ENCODE measurements at places on chromosomes 7 and 10. TPM values are rescaled to one million over a fixed set of nuclear protein-coding genes. Genes with fewer than 3 reads are reported as not detected.

DNA sequence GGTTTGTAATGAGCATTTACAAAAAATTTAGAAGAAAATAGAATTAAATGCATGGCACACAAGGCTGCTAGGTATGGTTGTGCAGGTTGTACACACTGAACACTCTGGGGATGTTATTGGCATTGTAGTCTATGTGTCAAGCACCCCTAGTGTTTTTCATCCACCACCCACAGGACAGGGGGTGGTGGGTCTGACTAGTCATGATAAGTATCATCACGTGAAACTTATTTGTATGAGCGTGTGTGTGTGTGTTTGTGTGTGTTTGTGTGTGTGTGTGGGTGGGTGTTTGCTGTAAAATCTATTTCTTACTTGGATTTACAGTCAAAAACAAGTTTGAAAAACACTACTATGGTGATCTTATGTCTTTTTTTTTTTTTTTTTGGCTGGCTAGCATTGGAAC is 66.5 kb downstream of the MAP3K8 start:
- peak; percentile 24 for DNase-seq

DNA sequence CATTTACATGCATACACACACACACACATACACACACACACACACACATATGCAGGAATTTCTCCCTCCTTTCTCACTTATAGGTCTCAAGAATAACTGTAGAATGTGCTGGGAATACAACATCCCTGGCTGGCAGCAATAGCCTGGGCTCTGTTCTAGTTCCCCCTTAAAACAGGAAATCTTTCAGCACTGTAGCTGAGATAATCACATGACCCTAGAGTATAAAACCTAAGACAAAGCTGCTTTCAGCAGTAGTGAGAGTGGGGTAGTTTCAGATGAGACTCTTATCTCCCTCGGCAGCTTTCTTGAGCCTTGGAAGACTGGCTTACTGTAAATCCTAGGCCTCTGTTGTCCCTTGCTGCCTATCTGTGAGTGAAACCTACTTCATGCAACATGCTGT is 137.4 kb upstream of the AKR1E2 start:
- DNase-seq = no peak

GRCh38 chr7:155972651-155973390 is 160.6 kb upstream of the SHH start:
- DNase-seq = no peak

GRCh38 chr10:128048819-128049210 is 77.4 kb downstream of the MKI67 start:
- DNase-seq = no peak

DNA sequence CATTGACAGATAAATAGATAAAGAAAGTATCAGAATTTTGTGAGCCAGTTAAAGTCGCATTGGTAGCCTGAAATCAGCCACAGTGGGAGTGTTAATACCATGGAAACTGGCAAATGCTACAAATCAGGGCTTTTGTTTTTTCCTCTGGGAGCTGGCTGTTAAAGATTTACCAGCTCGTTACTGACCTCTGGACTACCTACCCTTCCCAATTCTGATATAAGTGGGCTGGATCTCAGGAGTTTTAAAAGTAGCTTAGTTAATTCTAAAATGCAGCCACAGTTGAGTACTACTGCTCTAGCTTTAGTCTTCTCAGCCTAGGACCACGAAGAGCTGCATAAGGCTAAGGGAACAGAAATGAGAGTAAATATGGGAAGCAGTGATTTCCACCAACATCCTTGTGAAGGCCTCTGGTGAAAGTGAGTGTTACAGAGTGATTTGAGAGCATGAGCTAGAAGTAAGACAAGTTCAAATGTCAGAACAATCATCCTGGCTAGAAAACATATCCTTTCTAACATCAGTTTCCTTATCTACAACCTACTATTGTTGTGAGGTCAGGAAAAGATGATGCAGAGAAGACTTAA is 53.2 kb downstream of the A1CF start:
- DNase-seq = no peak

GRCh38 chr7:50681432-50682045 is 101.2 kb downstream of the GRB10 start:
- DNase-seq = no peak

DNA sequence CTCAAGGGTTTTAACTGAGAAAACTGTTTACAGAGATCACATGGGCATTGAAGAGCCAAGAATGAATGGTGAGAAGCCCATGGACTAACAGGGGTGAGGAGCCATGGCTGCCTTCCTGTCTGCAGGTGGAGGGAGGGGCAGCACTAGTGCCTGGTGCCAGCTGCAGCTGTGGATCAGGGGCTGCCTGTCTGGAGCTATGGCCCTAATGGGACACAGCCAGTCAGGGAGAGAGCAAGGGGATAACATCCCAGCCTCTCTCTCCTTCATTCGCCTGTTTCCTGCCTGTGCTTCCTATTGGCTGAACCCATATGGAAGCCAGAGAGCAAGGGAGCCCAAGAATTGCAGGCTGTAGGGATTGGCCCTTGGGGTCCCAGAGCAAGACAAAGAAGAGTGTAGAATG is 125.8 kb upstream of the GAD2 start:
- DNase-seq = no peak

DNA sequence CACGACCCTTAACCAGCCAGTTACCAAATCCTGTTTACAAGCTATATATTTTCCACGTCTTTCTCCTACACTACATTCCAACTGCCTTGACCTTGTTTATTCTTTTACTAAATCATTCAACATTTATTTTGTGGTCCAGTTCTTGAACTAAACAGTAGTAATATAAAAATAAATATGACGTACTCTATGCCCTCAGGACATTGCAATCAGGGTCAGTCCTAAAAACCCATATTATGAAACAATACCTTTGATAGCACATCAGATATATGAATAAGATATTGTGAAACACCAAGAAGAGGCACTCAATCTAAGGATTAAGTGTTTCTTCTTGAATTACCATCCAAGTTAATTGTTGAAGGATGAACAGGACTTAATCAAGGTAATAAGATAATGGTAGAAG is 52.5 kb upstream of the WNT16 start:
- DNase-seq = no peak

GRCh38 chr7:70693686-70694433 is 438.1 kb upstream of the GALNT17 start:
- DNase-seq = peak; percentile 92

DNA sequence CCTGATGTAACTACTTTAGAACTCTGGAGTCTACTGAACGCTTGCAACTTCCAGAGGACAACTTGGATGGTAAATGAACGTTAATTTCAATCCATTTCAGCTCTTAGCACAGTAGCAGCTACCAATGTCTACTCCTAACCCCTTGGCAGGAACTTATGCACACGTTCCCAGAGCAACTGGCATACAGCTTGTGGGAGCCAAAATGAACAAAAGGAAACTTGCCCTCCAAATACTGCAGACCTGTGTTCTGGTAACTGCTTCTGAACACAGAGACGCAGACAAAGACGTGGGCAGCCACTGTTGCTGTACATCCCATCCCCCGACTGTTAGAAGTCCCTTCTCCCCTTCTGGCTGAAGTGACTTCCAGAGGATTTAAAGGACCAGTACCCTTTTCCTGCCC is 61.3 kb downstream of the XPNPEP1 start:
- no peak for DNase-seq

Gene TMEM139
- polyA plus RNA-seq = not detected

Gene FAM180A
- polyA plus RNA-seq = not detected

Gene SHH
- not detected for polyA plus RNA-seq

Gene CALHM3
- not detected for polyA plus RNA-seq

Gene TMEM60
- polyA plus RNA-seq = 11.0 TPM

Gene TMEM213
- not detected for polyA plus RNA-seq

Gene PAX2
- polyA plus RNA-seq = not detected

Gene TRIM73
- 0.69 TPM for polyA plus RNA-seq

Gene MLXIPL
- polyA plus RNA-seq = not detected

Gene TMEM229A
- not detected for polyA plus RNA-seq

All from immature natural killer cell (primary cell).